ENCODE measurements at places on chromosomes 16 and 17.
A peak's percentile ranks its signal among the peaks of the same experiment; 100 is the strongest.

GRCh38 chr17:41695954-41696757, 7.5 kb downstream of the EIF1 start:
- peak; percentile 66 for DNase-seq

DNA sequence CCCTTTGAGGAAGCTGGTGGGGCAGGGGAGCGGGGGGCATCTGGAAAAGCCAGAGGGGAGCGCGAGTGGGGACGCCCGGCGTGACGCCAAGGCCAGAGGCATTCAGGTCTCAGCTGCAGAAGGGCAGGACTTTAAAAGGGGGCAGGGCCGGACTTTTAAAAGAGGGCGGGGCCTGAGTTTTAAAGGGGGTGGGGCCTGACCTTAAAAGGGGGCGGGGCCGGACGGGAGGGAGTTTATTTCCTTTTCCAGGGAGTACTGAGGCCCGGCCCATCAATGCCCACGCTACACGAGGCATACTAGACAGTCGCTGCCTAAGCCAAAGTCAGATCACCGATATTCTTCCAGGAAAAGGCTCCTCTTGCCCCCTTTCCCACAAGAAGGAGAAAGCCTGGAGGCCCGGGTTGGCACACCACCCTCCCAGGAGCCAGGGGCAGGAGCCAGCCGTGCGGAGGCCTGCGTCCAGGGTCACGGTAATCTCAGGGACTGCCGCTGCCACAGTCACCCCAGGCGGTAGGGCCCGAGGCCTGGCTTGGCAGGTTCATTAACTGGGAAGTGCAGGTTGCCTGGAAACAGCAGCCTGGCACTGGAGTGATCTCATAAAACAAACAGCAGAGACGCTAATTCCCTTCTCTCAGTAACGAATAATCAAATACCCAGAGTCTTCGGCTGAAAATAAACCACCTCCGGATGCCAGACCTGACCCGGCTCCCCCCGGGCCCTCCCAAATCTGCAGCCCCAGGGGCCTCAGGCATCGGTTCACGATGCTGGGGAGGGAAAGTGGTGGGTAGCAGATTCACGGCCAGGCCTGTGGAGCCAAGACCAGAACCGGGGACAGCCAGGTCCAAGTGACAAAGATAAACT, 90.7 kb downstream of the TIMM22 start:
- DNase-seq, result peak; percentile 85

- no peak for DNase-seq
Measured at GRCh38 chr17:185445-186138, 4.1 kb upstream of the DOC2B start.

GRCh38 chr17:79845601-79845949, 6.3 kb upstream of the CBX4 start:
- no peak for DNase-seq

GRCh38 chr17:64773836-64774761, 112.0 kb upstream of the SMURF2 start:
- DNase-seq, result peak; percentile 72

DNA sequence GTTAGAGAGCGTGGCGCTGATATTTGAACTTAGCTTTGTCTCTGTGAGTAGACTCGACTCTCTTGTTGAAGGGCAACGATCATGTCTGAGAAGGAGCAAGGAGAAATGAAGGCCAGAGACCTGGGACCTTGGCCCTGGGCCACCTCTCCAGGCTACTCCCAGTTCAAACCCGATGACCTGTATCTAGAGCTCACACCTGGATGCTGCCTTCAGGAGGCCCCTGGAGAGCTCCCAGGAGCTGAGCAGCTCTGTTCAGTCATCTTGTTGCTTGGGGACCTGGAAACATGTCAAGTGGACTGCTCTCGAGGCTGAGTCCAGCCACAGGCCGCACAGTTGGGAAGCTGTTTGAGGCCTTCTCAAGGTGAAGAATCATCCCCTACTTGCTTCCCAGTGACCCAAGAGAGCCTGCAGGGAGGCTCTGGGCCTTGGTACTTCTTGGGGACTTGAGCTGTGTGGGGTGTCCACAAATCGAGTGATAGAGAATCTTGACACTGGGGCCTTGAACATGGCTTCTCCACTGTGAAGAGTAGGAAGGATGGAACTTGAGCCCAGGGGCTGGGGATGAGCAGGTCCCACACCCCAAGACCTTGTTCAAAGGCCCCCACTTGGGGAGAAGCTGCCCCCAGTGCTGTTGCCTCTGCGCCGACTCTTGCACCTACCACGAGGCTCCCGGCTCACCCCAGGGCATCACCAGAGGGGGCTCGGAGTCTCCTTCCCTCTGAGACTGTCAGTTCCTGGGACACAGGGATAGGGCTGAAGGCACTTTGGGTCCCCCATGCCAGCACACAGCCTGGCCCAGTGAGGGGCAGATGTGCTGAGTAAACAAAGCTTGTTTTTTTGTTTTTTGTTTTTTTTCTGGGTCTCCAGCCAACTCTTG, 112.1 kb downstream of the IRX5 start:
- no peak for DNase-seq

DNA sequence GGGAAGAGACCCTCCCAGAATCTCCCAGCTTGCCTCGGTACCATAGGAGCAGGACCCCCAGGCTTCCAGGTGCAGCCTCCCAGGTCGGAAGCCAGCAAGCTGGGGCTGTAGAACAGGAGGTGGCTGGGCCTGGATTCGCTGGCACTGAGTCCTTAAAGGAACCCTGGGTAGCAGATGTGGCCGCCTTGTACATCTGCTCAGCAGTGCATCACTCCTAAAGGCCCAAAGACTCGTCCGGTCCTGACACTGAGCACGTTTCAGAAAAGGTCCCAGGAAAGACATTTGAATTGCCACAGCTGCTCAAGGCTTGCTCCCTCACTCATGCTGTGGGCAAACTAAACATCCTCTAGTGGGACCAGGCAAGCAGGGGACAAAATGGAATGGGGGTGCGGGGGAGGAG, 172.8 kb downstream of the RAB11FIP4 start:
- no peak for DNase-seq

DNA sequence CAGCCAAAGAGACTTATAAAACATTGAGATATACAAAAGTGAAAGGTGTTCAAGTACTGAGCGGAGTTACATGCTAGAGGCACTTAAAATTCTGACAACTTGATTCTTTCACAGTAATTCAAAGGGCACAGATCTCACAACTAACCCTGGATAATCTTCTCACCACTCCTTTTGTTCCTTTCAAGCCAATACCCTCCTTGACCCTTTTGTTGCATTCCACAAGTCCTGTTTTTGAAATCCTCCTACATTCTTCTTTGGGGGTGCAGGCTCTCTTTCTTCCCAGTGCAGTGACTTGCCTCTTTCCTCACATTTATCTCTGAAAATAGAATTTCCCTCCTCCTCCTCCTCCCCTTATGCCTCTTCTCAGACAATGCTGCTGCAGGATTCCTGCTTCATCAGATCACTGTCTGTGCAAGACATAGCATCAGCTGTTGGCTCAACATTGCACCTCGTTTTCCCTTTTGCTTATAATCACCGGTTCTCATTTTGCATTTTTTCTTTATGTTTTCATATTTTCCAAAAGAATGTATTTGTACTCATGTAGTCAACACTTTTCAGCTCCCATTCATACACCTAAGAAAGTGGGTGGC, 199.3 kb downstream of the CDH8 start:
- no peak for DNase-seq

- DNase-seq, result no peak
Measured at GRCh38 chr17:79614248-79614647, 3.4 kb upstream of the RBFOX3 start.

DNA sequence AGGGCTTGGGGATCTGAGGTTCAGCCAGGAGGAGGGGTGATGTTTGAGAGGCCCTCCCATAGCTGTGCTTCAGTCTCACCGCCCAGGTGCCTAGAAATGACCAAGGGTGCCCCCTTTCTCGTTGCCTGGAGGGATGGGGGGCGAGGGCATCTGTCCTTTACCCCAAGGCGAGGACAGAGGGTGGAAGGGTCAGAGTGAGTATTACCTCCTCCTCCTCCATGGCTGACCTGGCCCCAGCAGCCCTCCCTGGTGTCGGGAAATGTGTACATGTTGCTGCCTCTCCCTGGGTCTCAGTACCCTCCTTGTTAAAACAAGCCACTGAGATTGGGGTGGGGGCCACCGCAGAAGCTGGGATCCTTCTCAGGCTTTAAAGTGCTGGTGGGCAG, 2.4 kb downstream of the NECAB2 start:
- DNase-seq, result no peak

DNA sequence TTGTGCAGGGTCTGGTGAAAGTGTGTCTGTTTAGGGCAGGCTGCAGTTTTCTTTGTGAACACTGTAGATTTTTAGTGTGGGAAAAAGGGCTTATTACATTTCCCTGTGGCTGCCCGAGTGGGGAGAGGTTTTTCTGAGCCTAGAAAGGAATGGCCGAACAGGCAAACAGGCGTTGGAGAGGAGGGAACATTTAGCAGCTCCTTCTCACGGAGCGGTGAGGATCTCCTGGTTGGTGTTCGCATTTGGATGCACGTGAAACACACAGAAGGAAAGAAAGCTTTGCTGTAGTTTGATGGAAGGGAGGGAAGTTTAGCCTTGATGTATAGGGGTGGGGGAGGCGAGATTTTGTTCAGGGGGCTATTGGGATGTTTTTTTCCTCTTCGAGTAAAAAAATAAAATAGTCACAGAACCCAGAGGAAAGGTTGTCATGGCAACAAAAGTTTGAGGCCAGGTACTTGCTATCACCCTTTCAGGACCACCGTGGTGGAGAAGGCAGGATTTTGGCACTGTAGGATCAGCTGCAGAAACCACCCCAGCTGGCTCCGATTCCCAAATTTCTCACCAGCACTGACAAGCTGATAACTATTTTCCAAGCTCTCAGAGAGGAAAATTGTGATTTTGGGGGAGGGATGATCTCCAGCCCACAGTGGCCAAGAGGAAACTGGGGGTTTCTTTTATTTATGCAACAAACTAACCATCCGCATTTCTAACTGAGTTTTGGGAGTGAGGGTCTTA, 3.5 kb downstream of the GSG1L start:
- DNase-seq, result no peak

DNA sequence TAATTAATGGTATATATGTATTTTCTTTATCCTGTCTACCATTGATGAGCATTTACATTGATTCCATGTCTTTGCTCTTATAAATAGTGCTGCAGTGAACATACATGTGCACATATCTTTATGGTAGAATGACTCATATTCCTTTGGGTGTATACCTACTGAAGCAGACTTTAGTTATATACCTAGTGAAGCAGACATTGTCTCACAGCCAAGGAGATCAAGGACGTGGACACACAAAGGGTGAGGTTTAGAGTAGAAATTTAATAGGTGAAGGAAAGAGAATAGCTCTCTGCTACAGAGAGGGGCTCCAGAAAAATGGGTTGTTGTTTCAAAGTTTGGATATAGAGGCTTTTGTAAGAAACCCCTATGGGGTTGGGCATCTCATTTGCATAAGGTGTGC, 700.3 kb downstream of the CDH11 start:
- no peak for DNase-seq

DNA sequence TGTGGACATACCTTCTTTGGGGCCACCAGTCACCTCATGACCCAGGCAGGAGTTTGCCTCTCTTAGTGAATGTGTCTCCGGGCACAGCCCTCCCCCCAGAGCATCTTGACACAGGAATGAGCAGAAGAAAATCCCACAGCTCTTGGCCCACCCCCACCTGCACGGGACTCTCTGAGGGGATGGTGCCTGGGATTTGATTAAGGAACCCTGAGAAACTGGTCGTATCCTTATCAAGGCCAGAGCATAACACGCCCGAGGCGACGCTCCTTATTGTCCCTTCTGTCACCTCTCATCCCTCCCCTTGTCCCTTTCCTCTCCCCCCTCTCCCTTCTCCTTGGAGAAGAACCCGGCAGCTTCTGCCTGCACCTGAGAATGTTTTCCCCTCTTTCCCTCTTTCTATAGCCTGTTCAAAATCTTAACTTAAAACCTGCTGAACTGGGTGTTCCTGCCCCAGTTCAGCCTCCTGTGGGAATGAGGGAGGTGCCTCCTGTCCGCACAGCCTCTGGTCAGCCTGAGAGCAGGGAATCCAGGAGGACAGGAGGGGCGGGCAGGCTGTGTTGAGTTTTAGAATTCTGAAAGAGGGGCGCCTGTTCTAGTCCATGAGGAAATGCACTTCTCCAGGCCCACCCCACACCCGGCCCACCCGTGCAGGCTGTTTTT, 140.7 kb upstream of the PLCG2 start:
- no peak for DNase-seq

DNA sequence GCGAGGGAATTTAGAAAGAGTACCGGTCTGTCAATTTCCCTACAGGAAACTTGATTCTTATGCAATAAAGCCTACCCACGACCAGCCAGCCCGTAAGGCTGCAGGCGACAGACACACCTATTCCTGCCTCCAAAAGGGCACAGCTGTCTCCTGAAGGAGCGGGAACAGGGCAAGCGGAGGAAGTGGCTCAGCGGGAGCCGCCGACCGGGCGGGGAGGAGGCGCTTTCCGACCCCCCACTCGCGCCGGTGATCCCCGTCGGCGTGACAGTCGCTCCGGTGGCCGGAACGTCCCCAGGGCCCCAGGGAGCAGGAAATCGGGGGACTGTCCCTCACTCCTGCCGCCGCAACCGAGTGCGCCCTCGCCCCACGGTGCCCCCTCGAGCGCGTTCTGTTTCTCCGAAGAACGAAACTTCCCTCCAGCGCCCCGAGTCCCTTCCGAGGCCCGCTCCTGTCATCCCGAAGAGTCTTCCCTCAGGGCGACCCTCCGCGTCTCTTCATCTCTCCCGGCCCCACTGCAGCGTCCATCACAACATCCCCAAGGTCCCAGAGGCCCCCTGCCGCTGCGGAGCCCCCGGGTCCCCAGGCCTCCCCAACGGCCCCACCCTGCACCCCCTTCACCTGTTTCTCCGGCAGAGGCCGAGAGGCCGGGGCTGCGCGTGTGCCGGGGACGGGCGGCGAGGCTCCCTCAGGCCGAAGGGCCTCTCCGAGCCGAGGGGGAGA, 421 bp downstream of the STAT3 start:
- peak; percentile 80 for DNase-seq

DNA sequence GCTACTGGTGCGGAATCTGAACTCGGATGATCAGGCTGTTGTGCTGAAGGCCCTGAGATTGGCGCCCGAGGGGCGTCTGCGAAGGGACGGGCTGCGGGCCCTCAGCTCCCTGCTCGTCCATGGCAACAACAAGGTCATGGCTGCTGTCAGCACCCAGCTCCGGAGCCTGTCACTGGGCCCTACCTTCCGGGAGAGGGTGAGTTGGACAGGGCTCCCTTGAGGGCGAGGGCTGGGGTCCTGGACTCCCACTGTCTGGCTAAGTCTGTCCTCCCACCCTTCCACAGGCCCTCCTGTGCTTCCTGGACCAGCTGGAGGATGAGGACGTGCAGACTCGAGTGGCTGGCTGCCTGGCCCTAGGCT, 16.7 kb upstream of the CTCF start:
- DNase-seq, result no peak

GRCh38 chr16:54489225-54490111, 202.9 kb upstream of the IRX3 start:
- DNase-seq, result no peak

GRCh38 chr17:75856062-75856756, 1.1 kb upstream of the WBP2 start:
- DNase-seq, result no peak
